ENCODE measurements at places on chromosomes 4 and X.

DNA sequence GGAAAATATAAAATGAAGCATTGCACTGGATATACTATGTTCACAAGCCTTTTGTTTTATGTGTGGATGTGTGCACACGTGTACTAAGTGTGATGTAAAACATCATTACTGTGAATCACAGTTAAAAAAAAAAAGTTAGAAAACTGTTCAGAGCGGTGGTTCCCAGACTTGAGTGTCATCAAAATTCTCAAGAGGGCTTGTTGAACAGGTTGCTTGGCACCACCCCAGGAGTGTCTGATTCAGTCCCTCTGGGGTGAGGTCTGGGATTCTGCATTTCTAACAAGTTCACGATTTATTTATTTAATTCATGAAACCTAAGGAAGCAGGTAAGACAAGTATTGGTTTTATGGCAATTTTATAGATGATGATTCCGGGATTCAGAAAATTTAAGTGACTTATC, 1.8 kb downstream of the CENPU start:
- no peak for DNase-seq

GRCh38 chrX:150643958-150644357, 49.2 kb upstream of the MTMR1 start:
- DNase-seq: no peak

- no peak for DNase-seq
These were observed 44.6 kb downstream of the ARHGEF9 start for GRCh38 chrX:63740382-63740781.

- DNase-seq: no peak
These were observed 31.3 kb upstream of the ARHGEF38 start for GRCh38 chr4:105520819-105521790.

GRCh38 chr4:187027272-187027671, 303.6 kb upstream of the FAT1 start:
- DNase-seq: no peak

DNA sequence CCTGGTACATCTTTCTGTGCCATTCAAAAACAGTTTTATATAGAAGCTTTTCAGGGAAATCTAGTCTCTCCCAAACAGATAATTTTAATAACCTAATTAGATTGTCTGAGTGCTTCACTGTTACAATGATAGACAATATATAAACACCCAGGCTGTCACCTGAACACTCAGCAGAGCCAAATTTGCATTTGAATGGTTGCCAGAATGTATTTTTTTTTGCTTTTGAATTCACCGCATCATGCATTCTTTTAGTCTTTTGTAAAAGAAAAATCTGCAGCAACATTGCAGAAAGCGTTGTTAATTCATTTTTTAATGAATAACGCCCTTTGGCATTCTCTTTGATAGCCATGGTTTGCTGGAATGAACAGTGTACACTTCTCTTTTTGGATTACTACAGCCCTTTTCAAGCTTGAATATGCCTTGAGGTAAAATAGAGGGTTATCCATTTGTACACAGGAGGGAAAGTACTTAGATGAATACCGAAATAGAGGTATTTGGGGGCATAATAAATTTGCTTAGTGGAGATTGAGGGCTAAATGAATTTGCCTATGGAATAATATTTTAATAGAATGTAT, 175.0 kb upstream of the EPHA5 start:
- DNase-seq: no peak

DNA sequence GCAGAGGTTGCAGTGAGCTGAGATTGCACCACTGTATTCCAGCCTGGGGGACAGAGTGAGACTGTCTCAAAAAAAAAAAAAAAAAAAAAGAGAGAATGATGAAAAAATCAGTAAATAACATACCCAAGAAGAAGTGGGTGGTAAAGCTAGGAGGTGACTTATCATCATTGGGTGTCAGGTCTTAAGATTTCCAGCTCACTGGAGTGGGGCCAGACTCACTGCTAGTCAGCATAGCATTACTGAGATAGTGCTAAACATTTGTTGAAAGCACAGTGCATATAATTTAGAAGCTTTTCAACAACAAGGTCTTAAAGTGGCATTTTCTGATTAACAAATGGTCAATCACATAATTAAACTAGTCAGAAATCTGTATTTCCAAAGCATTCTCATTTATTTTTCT, 221.8 kb upstream of the GYPA start:
- no peak for DNase-seq

- DNase-seq: no peak
These were observed 143.6 kb downstream of the FNIP2 start for GRCh38 chr4:158912390-158912789.

GRCh38 chr4:7166981-7167700, 25.2 kb upstream of the SORCS2 start:
- peak; percentile 63 for DNase-seq

DNA sequence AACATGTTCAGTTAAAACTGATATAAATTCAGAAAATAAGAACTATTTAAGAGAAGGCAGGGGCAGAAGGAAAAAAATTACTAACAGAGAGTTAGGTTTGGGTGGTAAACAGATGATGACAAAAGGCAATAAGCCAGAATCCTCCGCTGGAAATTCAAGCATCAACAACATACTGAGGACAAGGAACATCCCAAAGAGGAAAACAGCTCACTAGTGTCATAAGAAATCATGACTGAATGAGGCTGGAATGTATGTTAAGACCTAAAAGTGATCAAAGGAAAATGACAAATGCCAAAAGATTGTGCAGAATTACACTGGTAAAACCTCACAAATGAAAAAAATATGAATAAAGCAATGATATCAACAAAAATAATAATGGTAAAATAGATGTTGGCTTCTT, 88.4 kb downstream of the WDFY3 start:
- no peak for DNase-seq

DNA sequence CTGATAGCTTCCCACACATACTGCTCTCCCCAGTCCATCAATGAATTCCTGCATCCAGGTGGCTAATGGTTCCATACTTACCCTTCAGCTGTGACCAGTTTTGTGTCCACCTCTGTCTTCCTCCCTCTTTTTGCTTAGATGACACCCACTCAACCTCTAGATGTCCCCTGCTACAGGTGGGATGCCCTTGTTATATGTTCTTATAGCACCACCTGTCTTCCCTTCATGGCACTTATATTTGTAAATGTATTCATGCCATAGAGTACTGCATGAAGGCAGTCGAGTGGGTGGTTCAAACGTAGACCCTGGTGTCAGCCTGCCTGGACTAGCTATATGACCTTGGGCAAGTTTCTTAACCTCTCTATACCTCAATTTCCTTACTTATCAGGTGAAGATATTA, 6.5 kb upstream of the USP46 start:
- DNase-seq: no peak

DNA sequence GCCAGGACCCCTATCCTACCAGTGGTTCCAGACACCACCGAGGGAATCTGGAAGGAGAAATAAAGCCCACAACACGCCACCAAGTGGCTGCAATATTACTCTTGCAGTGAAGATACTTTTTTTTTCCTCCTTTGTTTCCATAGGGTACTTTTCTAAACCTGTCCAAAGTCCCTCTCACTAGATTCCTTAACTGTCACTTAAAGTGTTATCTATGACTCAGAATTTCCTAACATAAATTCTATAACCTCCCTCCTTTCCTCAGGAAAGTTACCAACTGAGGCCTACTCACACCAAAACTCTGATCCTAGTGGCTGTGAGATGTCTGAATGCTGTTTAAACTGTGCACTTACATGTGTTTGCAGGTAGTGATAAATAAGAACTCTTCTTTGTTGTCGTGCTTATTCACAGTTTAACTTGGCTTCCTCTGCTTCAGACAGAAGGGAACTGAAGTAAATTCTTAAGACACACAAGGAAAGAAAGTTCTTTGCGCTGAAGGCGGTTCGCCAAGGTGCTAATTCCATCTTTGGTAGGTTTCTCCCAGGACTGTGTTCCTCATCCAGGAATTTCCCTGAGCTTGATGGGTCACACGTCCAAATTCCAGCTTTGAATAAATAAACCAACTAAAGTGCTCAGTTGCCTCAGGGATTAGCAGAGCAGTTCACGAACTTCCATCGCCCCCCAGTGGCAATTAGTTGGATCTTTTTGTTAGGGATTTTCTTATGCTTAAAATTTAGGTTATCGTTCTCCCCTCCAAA, 10.7 kb upstream of the HCCS start:
- DNase-seq: no peak

DNA sequence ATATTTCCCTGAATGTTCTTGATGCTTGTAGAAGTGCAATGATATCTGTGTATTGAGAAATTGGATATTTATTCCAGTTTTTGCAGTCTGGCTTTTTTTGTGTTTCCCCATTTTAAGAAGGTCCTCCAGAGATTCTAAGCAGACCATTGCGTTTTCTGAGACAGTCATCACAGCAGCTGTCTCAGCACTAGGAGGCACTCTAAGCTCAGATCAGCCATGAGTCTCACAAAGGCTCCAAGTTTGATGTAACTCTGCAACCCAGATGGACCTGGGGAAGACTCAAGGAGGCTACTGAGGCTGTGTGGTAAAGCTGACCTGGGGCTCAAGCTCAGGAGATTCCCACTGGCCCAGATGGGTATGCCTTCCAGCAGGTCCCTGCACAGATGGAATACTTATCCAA, 89.3 kb upstream of the CYLC1 start:
- DNase-seq: no peak

GRCh38 chr4:12852338-12853307, 631.5 kb downstream of the RAB28 start:
- no peak for DNase-seq

GRCh38 chrX:68086709-68087108, 346.6 kb downstream of the OPHN1 start:
- no peak for DNase-seq

- DNase-seq: no peak
These were observed 23.7 kb downstream of the DOK7 start for GRCh38 chr4:3486541-3487540.

- no peak for DNase-seq
These were observed 14.7 kb downstream of the APEX2 start for GRCh38 chrX:55014897-55015299.

DNA sequence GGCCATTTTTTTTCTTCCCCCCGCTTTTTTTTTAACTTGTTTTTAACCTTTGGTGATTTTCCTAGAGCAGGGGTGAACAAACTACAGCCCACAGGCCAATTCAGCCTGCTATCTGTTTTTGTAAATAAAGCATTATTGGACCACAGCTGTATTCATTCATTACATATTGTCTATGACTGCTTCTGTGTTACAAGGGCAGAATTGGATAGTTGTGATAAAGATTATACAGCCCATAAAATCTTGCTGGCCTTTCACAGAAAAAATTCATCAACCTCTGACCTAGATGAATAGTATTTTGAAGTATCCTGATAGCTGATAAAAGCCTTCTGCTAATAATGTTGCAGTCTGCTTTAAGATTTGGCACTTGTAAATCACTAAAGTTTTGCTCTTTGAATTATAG, 63.4 kb downstream of the SMAD1 start:
- DNase-seq: no peak

GRCh38 chrX:40105835-40106675, 8.3 kb upstream of the BCOR start:
- DNase-seq: no peak

- no peak for DNase-seq
These were observed 55.7 kb downstream of the LNX1 start for GRCh38 chr4:53535567-53535966.

DNA sequence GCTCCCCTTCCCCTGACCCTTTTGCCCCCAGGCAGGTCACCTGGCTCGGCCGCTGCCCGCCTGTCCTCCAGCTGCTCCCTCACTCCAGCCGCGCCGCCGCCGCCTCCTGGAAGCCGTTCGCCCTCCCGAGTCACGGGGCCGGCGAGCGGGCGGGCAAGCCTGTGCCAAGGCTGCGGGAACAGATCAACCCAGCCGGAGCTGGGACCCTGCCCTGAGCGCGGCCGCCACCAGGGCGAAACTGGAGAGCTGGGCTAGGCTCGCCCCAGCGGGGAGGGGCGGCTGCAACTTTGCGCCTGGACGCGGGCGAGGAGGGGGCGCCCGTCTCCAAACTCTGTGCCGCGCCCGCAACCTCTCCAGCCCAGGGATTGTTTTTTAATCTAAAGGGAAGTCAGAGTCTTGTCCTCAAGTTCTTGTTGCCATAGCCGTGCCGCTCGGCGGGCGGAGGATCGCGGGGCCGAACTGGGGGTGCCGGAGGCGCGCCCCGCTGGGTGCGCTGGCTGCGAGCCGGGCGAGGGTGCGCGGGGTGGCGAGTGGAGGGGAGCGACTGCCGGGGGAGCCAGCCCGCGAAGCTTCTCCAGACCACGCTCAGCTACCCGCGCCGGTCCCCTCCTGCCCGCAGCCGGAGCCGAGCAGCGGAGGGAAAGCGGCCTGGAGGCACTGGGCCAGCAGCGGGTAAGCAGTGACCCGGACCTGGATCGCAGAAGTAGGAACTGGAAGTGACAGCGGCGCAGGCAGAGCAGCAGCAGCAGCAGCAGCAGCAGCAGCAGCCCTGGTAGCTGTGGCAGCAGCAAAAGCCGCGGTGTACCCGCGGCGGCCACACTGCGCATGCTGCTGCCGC, 13.4 kb downstream of the ARHGEF6 start:
- peak; percentile 85 for DNase-seq

GRCh38 chr4:111652986-111653385, 492.3 kb upstream of the FAM241A start:
- DNase-seq: no peak

DNA sequence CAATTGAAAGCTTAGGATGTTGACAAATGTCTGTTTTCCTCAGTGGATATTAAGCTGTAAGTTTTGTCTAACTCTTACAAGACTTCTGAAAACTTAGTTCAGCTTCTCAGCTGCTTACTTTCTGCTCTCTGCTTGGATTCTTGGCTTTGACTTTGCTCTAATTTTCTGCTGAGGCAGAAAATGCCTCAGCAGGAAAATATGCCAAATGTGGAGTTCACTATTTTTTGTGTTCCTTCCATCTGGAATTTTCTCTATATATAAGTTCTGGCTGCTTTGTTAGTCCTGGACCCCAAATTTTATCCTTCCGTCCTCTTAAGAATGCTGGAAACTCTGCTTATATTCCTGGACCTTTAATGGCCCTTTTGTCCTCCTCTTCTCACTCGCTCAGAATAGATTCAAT, 352.6 kb upstream of the NWD2 start:
- DNase-seq: no peak

GRCh38 chrX:119236623-119237561, 807 bp downstream of the PGRMC1 start:
- DNase-seq: no peak

DNA sequence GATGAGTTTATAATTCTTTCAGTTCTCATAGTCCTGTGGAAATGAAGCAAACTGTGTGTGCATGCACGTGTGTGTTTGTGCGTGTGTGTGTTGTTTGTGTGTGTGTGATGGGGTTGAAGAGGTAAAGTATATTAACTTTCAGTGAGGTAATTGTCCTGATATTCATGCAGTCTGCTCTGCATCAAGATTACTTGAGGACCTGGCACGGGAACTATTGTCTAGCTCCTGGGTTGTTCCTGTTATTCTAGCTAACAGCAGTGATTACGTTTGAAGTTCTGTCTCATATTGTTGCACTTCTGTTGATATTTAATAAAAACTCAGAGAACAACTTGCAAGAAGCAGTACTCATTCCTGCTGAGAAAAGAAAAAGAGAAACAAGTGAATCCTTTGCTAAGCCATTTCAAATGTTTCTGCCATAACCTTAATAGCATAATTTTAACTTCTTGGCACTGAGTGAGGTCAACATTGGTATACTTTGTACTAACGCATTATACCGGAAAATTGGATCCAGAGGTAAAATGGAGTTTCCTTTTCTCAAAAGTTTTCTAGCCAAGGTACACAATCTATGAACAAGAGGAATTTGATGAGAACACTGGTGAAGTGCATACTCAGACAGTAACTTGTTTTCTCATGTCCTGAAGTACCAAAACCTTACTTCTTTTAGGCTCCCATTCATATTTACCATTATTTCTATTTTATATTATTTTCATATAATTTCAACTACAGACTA, 113.2 kb downstream of the SPCS3 start:
- no peak for DNase-seq
